T-helper 17 cell (primary cell): ENCODE measurements at places on chromosomes 6 and 20. TPM values are rescaled to one million over a fixed set of nuclear protein-coding genes. Genes with fewer than 3 reads are reported as not detected.

DNA sequence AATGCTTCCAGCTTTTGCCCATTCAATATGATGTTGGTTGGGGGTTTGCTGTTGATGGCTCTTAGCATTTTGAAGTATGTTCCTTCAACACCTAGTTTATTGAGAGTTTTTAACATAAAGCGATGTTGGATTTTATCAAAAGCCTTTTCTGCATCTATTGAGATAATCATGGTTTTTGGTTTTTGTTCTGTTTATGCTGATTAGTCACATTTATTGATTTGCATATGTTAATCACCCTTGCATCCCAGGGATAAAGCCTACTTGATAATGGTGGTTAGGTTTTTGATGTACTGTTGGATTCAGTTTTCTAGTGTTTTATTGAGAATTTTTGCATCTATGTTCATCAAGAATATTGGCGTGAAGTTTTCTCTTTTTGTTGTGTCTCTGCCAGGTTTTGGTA, 40.4 kb upstream of the COL9A1 start:
- H3K27ac ChIP-seq, result no peak overlapping the region
- H3K4me1 ChIP-seq, result no peaks in the 10 kb centered on the region
- no peak overlapping the region for H3K4me3 ChIP-seq
- no peak for DNase-seq

DNA sequence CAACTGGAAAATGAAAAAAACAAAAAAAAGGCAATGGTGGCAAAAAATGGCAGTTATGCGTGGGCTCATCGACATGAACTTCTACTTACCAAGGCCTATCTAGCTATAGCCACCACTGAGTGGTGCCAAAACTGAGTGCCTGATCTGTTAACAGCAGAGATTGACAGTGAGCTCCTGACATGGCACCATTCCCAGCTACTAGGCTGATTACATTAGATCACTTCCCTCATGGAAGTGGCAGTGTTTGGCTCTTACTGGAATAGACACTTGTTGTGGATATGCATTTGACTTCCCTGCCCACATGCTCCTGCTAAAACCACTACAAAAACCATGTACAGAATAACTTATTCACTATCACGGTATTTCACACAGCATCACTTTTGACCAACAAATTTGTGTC, 216.1 kb upstream of the SGK1 start:
- H3K27me3 ChIP-seq, result peaks cover 4% of the 10 kb centered on the region
- H3K4me1 ChIP-seq, result peaks cover 16% of the 10 kb centered on the region
- H3K36me3 ChIP-seq, result no peaks in the 10 kb centered on the region
- H3K4me3 ChIP-seq, result no peak overlapping the region
- no peak for DNase-seq
- H3K27ac ChIP-seq, result no peak overlapping the region

GRCh38 chr20:19423900-19424620, 211.6 kb downstream of the SLC24A3 start:
- H3K27me3 ChIP-seq, result no peaks in the 10 kb centered on the region
- H3K27ac ChIP-seq, result no peak overlapping the region
- no peaks in the 10 kb centered on the region for H3K4me1 ChIP-seq
- no peak for DNase-seq

- H3K4me1 ChIP-seq, result peaks cover 7% of the 10 kb centered on the region
- DNase-seq, result no peak
- peaks cover 4% of the 10 kb centered on the region for H3K36me3 ChIP-seq
- H3K27ac ChIP-seq, result no peak overlapping the region
Observed at GRCh38 chr20:57586370-57586793, 25.5 kb downstream of the PCK1 start.

GRCh38 chr6:1705183-1705582, 95.5 kb downstream of the FOXC1 start:
- H3K4me1 ChIP-seq, result no peaks in the 10 kb centered on the region
- peaks cover 2% of the 10 kb centered on the region for H3K36me3 ChIP-seq
- no peak overlapping the region for H3K4me3 ChIP-seq
- no peak for DNase-seq

DNA sequence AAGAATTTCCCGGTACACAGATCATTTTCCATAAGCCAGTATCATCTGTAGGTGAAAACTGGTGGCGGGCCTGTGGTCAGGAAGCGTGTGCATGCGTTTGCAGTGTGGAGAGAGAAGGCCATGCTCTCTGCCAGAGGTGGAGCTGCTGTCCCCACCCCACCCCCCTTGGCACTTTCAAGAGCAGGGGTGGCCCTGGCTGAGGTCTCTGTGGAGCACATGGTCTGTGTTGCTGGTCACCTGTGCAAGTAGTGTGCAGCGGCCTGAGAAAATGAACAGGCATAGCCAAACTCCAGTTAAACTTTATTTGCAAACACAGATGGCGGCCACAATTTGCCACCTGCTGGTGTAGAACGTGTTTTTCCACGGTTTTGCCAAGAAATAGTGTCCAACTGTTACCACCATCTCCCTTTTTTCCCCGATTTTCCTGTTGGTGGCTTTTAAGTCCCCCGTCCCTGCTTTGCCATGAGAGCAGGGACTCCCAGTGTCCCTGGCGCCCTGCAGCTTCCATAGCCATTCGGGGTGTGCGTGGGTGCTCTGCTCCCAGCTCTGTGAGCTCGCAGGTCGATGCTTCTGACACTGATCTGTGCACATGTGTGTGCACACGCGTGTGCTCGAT, 2.5 kb downstream of the ADRM1 start:
- no peaks in the 10 kb centered on the region for H3K36me3 ChIP-seq
- H3K4me3 ChIP-seq, result peak overlapping the region; percentile 98
- H3K4me1 ChIP-seq, result peaks cover 17% of the 10 kb centered on the region
- H3K27me3 ChIP-seq, result no peaks in the 10 kb centered on the region
- DNase-seq, result no peak

DNA sequence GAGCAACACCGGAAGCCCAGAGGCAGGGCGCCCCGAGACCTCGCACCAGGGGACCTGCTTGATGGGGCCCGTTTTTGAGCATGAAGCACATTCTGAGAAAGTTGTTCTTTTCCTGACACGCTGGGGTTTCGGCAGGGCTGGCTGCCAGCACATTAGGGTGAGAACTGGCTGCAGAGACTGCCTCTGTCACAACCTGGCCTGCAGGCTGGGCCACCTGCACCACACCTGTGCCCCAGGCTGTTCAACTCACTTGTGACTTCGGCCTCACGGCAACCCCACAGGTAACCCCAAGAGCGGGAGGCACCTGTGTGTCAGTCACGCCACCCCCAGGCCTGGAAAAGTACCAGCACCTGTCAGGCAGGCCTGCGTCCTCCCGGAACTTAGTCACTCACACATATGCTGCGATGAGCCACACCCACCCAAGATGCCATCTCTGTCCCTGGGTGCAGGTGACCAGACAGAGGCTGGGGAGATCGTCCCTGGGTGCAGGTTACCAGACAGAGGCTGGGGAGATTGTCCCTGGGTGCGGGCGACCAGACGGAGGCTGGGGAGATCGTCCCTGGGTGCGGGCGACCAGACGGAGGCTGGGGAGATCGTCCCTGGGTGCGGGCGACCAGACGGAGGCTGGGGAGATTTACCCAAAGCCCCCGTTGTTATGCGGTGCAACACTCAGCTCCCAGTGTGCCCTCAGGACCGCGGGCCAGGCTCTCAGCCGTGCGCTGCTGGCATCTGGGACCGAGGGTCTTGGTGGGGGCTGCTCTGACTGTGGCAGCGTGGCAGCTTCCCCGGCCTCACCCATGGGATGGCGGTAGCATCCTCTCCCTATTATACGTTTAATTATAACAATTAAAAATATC, 82.5 kb upstream of the BHLHE23 start:
- H3K4me1 ChIP-seq, result no peaks in the 10 kb centered on the region
- no peak overlapping the region for H3K4me3 ChIP-seq
- H3K27me3 ChIP-seq, result peaks cover 48% of the 10 kb centered on the region
- DNase-seq, result peak; percentile 2

DNA sequence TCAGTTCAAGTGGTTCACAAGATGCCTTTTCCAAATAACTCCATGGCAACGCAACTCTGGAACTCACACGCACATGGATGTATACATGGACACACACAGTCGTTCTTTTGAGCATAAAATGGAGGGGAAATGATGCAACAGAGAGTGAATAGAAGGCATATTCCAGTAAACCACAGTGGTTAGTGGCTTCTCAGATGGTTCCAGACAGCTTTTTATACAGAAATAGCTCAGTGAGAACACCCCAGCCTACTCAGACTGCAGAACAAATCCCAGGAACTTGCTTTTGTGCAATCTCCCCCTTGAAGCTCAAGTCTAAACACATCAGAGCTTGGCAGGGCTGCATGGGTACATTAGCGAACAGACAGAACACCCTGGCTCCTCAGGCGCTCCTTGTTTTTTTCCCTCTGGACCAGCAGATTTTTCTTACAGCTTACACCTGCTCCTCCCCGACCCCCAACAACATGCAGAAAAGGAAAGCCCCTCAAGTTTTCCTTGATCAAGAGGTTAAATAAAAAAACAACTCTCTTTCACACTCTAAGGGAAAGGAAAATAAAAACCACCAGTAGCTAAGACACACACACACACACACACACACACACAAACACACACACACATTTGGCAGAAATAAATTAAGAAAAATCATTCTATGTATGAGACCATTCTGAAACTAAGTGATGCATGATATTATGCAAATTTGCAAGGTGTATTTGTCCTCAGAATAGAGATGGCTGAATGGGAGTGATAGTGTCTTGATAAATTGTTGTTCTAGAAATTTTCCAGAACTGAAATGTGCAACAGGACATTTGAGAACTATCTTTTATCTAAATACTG, 51.2 kb upstream of the RANBP9 start:
- H3K27me3 ChIP-seq, result no peaks in the 10 kb centered on the region
- H3K4me3 ChIP-seq, result peak overlapping the region; percentile 75
- no peak for DNase-seq

- no peaks in the 10 kb centered on the region for H3K36me3 ChIP-seq
- peaks cover 57% of the 10 kb centered on the region for H3K27me3 ChIP-seq
- DNase-seq, result no peak
- no peaks in the 10 kb centered on the region for H3K4me1 ChIP-seq
- H3K27ac ChIP-seq, result no peak overlapping the region
Observed at GRCh38 chr6:138528137-138528536, 28.8 kb upstream of the NHSL1 start.

GRCh38 chr6:143939364-143939763, 68.7 kb downstream of the PLAGL1 start:
- H3K4me1 ChIP-seq, result peaks cover 6% of the 10 kb centered on the region
- no peak overlapping the region for H3K27ac ChIP-seq
- no peak overlapping the region for H3K4me3 ChIP-seq

DNA sequence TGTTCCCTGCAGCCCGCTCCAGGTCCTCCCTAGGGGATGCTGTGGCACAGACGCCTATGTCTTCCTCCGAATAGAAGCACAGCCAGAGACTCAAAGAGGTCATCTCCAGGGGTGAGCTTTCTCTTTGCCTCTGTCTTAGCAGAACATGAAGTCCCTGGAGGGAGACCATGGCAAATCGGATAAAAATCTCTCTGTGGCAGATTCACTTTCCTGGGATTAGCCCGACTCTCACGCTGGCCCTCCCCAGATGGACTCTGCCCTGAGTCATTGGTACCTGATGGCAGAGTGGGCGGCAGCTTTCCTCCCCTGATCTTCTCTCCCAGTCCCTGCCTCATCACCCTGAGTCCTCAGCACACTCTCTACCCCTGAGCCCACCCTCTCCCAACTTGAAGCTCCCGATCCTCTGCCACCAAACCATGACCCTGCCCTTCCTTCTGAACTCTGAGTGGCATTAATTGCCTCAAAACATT, 58.0 kb upstream of the CCDC167 start:
- DNase-seq, result no peak
- no peaks in the 10 kb centered on the region for H3K36me3 ChIP-seq
- peak overlapping the region; percentile 87 for H3K27ac ChIP-seq
- H3K4me1 ChIP-seq, result peaks cover 41% of the 10 kb centered on the region

GRCh38 chr6:38479331-38479730, 160.4 kb downstream of the BTBD9 start:
- no peaks in the 10 kb centered on the region for H3K27me3 ChIP-seq
- peaks cover 10% of the 10 kb centered on the region for H3K4me1 ChIP-seq
- H3K27ac ChIP-seq, result no peak overlapping the region
- H3K4me3 ChIP-seq, result no peak overlapping the region

GRCh38 chr6:53335224-53335994, 13.3 kb downstream of the ELOVL5 start:
- peaks cover 71% of the 10 kb centered on the region for H3K4me1 ChIP-seq
- peaks cover 7% of the 10 kb centered on the region for H3K36me3 ChIP-seq
- peak overlapping the region; percentile 93 for H3K4me3 ChIP-seq
- H3K27ac ChIP-seq, result peak overlapping the region; percentile 99
- peak; percentile 58 for DNase-seq
- no peaks in the 10 kb centered on the region for H3K27me3 ChIP-seq

- no peak overlapping the region for H3K27ac ChIP-seq
- no peaks in the 10 kb centered on the region for H3K27me3 ChIP-seq
- no peak for DNase-seq
- no peaks in the 10 kb centered on the region for H3K36me3 ChIP-seq
- no peak overlapping the region for H3K4me3 ChIP-seq
- H3K4me1 ChIP-seq, result no peaks in the 10 kb centered on the region
Observed at GRCh38 chr6:101728388-101728787, 334.9 kb downstream of the GRIK2 start.

- peak within 1 kb of the TSS; percentile 89 for H3K27ac ChIP-seq
- no peaks in the 10 kb centered on the region for H3K27me3 ChIP-seq
- no peaks in the 10 kb centered on the region for H3K36me3 ChIP-seq
- no peak for DNase-seq
Observed at GRCh38 chr6:37005061-37005810, at the start of gene FGD2. FGD2 (plus strand) TSS chr6:37005655; CDS start chr6:37005818, 163 bp downstream.

DNA sequence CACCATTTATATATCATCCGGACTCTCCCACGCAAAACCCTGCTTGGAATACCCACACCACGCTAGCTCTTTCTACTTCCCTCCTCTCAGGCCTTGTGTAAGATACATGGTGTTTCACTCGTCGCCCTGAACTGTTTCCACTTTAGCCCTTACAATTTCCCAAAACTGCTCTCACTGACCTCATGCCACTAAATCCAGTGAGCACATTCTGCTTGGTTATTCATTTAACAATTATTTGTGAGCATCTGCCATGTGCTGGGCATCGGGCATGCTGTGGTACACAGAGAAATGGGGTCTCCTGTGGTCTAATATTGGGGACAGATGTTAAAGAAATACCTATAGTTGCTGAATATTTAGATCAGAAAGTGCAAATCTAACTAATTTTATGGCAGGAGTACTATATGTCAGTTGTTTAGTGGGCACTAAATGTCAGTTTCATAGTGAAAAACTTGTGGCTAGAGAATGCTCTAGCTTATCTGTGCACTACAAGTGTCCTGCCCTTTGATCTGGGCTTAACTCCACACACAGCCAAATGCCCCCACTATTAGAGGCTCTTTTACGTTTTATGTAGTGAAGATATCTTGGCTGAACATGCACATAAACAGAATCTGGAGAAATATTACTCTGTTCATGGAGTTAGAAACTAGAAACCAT, 41.0 kb downstream of the PLEKHG1 start:
- no peaks in the 10 kb centered on the region for H3K27me3 ChIP-seq
- peaks cover 16% of the 10 kb centered on the region for H3K4me1 ChIP-seq
- peak overlapping the region; percentile 63 for H3K4me3 ChIP-seq
- no peaks in the 10 kb centered on the region for H3K36me3 ChIP-seq
- H3K27ac ChIP-seq, result no peak overlapping the region
- DNase-seq, result no peak

The MAS1 gene
- total RNA-seq, result not detected

The ULBP2 gene
- 2.8 TPM for total RNA-seq

The OGFRL1 gene
- total RNA-seq, result 11.6 TPM

The HLA-DQB1 gene
- 15.7 TPM for total RNA-seq

The SMPD2 gene
- total RNA-seq, result 49.5 TPM

The PSORS1C1 gene
- total RNA-seq, result not detected

The KDM1B gene
- 8.4 TPM for total RNA-seq

The KCNG1 gene
- total RNA-seq, result 0.90 TPM

The PROKR2 gene
- total RNA-seq, result not detected

The TRIM40 gene
- total RNA-seq, result 0.22 TPM

The PDE7B gene
- 0.25 TPM for total RNA-seq

The RSPO4 gene
- not detected for total RNA-seq

The CALHM4 gene
- total RNA-seq, result not detected

The GUCA1A gene
- not detected for total RNA-seq

The RRAGD gene
- 7.8 TPM for total RNA-seq
